Sciatic nerve (tissue), 2 donors: ENCODE measurements at places on chromosomes 1 and 21. TPM values are rescaled to one million over a fixed set of nuclear protein-coding genes. Genes with fewer than 3 reads are reported as not detected.

GRCh38 chr1:39955547-39956539, 898 bp downstream of the MFSD2A start:
- DNase-seq: no peak

DNA sequence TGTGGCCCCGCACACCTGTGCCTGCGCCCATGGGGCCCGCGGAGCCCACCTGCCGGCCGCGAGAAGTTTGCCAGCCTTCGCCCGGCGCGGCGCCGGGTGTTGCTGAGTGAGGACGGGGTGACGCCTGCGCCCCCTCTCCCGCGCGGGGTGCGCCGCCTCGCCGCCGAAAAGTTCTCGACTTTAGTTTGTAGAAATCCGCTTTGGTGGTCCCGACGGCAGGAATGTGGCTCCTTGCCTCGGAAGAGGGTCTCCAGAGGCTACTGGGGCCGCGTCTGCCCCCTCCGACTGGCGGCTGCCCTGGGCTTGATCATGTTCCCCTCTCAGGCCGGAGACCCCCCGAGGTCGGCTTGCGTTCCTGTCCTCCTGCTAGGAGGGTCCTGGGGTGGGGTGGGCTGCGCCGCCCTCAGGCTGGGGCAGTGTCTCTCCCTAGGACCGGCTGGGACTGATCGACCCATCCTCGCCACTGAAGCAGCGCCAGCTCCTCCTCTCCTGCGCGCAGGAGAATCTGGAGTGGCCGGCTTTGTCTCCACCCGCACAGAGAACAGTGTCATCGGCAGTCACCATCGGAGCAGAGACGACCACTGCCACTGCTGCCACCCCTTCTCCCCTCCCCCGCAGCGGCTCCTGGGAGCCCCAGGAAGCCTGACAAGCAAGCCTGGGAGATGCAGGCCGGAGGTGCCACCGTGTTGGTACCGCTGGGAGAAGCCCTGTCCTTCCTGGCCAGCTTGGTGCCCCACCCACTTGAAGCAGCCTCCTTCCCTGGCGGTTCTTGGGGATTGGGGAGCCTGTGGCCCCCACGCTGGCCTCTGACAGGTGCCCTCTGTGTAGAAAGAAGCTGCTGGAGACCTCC, 553 bp upstream of the SLC30A2 start:
- no peak for DNase-seq

DNA sequence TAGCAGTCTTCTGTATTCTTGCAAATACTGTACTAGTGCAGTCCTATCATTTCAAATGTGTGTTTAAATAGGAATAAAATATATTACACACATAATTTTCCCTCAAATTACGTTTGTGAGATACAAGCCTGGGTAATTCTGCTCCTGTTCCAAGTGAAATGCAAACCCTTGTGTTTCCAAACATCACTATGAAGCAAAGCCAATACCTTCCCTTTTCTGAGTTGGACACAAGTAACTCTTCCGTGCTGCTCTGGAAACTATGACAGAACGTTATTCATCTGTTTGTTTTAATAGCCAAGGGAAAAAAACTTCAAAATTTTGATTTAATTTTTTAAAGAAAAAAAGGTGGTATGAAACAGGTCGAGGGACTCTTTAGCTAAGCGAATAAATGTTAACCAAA, 73.7 kb upstream of the UBE2U start:
- DNase-seq: no peak

- no peak for DNase-seq
These were observed 52.2 kb downstream of the PLA2G4A start for GRCh38 chr1:186880982-186881381.

DNA sequence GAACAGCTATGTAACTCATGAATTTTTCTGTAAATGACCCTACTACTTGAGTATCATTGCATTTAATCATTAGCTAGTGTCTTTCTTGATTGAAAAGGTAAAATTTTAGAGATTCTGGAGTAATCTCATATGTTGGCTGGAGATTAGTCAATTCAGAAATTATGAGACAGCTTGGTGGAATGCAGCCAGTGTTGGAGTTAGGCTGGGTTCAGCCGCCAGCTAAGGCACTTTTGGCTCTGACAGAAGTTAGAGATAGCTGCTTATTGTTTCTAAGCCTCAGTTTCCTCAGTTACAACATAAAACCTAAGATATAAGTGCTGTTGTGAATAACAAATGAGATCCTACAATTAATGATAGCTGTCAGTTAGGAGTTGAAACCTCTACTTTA, 49.4 kb downstream of the TBCE start:
- no peak for DNase-seq

- DNase-seq: no peak
These were observed 5.6 kb downstream of the PTPRF start for GRCh38 chr1:43536196-43536863.

DNA sequence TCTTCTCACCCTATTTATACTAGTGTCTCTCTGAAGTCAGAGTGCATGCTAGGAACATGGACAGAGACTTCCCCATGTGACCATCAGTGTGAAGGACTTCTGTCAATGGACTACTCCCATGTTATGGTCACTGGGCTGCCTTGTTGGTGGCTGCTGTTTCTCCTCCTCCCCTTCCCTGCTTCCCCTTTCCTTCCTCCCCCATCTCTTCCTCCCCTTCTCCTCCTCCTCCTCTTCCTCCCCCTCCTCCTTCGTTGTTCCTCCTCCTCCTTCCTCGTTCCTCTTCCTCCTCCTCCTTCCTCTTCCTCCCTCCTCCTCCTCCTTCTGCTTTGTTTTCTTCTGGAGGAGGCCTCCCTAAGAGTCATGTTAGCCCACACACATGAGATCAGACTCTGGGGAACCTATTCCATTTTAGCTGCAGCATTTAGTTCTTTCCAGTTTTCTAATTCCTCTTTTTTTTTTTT, 35.8 kb downstream of the IER5 start:
- no peak for DNase-seq

GRCh38 chr1:225508538-225509375, 80.9 kb upstream of the LBR start:
- DNase-seq: no peak

GRCh38 chr1:28510273-28510969, 4.6 kb downstream of the RCC1 start:
- DNase-seq: no peak

DNA sequence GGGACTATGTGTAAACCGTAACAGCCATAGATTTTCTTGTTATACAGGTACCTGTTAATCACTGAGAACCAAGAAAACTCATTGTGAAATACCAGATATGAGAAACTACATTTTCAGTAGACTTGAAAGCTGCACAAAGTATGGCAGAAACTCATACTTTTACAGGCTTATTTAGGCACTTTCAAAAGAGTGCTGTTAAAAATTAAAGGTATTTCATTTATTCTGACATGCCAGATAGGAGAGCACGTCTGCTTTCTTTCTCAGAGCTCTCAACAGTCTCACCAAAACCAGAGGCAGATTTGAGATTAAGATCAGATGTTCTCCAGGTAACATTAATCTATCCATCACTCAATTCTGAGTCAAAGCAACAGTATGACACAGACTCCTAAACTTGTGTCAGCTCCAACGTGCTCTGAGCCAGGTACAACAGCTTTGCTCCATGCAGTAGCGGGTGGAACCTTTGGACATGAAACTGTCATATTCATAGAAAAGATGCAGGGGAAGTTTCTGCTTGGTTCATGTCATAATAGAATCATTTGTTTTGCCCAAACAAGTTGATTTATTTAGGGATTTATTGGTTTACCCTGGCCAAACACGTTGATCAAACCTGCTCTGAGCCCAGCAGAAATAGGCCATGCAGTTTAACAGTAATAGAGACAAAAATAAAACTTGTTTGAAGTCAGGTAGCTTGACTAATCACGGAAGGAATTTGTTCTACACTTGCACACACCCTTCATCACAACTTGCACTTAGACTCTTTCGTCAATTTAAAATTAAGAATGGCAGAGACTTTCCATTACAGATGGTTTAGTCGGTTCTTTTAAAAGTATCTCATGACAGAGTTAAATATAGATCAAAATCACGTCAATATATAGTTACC, 20.8 kb upstream of the TSNAX start:
- no peak for DNase-seq

- no peak for DNase-seq
These were observed 9.7 kb downstream of the DNASE2B start for GRCh38 chr1:84407958-84408422.

DNA sequence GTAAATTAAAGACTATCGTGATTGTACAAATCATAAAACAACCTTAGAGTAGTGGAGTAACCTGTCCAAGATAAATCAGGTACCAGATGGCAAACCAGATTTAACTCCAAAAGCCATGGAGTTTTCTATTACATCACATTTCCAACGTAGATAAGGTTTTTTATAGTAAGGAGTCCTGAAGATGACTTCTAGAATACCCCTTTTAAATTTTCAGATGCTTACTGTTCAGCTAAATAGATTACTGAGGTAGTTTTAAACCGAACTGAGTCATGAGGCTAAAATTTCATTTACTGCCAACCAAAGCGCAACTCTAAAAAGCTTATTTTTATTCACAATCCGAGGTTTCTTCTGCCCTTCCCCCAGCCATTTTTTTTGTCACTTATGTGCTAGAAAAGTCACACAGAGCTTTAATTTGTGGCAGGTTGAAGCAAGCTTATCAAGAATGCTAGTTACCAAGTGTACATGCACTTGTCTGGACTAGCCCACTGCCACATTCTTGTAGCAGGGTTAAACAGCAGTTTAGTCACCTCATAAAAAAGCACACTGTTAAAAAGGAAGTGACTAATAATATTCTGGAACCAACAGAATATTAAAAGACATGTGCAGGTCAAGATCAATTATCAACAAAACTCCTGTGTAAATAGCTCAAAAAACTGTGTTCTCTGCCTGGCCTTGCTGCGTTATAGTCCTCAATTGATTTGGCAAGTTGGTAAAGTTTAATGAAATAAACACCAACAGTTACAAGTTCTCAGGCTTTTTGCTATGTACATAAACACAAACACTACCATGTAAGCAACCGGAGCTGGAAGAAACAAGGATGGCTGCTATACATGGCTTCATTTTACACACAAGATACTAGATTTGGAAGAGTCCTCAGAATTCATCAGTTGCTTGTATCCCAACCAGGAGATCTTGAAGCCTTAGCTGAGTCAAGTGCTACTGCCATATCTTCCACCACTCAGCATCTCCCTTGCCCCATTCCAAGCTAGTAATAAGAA, 180.3 kb upstream of the DMRTA2 start:
- no peak for DNase-seq

DNA sequence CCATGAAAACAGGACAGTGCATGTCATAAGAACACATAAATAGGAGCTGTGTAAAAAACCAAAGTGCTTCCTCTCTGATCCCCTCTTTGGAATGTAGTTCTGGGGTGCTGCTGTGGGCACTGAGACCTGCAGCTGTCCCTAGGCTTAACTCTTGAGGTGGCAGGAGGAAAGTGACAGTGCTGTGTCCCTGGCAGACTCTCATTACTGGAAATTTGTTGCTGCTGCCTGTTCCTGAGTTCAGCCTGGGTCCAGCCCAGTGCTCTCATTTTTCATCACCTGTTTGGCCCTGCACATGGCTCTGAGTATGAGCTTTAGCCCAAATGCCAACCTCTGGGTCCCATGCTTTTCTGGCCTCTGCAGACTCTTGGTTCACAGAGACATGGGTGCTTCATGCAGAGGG, 329.3 kb downstream of the DSCAM start:
- no peak for DNase-seq

DNA sequence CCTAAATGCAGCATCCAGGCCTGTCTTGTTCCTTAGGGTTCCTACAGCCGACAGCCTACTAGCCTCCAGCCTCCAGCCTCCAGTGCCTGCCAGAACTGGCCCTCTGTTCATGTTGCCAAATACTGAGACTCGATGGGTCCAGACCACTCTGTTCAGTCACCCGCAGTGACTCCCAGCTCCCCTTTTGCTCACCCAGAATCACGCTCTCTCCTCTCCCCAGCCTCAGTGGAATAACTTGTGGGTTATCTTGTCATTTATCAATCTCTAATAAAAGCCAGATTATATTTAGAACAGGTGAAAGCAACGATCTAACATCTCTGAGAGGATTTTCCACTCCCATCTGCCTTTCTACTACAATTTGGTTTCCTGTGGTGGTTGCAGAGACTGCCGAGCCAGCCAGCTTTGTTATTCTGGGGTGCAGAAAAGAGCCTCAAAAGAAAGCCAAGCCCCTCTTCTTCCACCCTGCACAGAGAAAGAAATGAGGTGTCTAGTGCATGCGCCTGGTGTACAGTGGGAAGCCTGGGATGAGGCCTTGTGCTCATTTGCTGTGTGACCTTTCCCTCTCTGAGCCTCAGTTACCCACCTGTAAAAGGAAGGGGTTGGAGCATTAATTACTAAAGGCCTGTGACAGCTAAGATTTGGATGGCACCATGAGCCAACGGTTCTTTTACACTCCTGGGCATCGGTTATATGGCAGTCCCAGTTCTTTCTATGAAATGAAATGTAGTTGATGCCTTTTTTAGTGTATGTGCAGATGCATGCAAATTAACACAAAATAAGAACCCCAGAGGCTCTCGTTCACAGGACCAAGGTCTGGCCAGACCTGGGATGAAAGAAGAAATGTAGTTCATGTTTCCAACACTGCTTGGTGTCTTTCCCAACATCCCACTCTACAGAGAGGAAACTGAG, 42.9 kb upstream of the ID3 start:
- DNase-seq: no peak

DNA sequence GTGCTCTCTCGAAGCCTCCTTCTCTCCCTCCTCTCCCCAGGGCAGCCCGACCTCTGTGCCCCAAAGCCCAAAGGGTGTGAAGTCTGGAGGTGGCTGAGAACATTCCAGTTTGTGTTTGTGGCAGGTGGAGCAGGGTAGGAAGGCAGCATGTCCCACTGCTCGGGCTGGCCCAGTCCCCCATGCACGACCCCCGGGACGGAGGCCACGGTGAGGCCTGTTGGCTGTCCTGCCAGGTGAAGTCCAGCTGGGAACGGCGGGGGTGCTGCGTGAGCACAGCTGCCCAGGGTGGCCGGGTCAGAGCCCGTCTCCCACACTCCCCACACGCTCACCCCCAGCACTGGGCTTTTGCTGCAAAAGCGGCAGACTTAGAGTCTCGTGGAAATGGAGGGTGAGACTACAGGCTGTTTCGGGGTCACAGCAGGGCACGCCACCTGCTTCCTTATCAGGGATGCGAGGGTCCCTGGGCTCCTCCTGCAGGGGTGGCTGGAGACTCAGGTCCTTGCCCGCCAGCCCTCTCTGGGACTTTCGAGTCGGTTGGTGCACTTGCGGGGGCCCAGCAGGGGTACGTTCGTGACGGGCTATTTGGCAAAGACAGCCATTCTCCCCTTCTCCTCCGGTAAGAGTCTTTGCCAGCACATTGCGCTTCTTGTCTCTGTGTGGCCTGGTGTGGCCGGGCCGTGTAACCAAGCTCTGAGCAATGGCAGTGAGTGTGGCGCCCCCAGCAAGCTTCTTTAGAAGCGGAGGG, 40.3 kb downstream of the MORN1 start:
- DNase-seq: peak; percentile 52

GRCh38 chr1:203480525-203481084, 5.0 kb downstream of the PRELP start:
- peak; percentile 87 for DNase-seq

- no peak for DNase-seq
These were observed 673 bp downstream of the CD46 start for GRCh38 chr1:207752456-207752998.

GRCh38 chr1:176531921-176532897, 69.2 kb downstream of the PAPPA2 start:
- no peak for DNase-seq

Gene SLC25A34
- total RNA-seq: 1.6 TPM

Gene KRTAP19-3
- total RNA-seq: not detected

Gene BACE2
- 103 TPM for total RNA-seq

Gene AADACL4
- not detected for total RNA-seq

Gene CTSK
- total RNA-seq: 101 TPM

Gene RRP1B
- total RNA-seq: 18.1 TPM

Gene CXADR
- total RNA-seq: 3.0 TPM

Gene TENT5C
- 37.0 TPM for total RNA-seq

Gene ZNF697
- total RNA-seq: 4.9 TPM

Gene PDC
- not detected for total RNA-seq
